ENCODE measurements at places on chromosomes 3 and 15.

- DNase-seq, result no peak
These were observed 256.4 kb downstream of the MEX3B start for GRCh38 chr15:81789403-81789802.

- DNase-seq, result no peak
These were observed 15.7 kb upstream of the ESYT3 start for GRCh38 chr3:138418601-138419206.

DNA sequence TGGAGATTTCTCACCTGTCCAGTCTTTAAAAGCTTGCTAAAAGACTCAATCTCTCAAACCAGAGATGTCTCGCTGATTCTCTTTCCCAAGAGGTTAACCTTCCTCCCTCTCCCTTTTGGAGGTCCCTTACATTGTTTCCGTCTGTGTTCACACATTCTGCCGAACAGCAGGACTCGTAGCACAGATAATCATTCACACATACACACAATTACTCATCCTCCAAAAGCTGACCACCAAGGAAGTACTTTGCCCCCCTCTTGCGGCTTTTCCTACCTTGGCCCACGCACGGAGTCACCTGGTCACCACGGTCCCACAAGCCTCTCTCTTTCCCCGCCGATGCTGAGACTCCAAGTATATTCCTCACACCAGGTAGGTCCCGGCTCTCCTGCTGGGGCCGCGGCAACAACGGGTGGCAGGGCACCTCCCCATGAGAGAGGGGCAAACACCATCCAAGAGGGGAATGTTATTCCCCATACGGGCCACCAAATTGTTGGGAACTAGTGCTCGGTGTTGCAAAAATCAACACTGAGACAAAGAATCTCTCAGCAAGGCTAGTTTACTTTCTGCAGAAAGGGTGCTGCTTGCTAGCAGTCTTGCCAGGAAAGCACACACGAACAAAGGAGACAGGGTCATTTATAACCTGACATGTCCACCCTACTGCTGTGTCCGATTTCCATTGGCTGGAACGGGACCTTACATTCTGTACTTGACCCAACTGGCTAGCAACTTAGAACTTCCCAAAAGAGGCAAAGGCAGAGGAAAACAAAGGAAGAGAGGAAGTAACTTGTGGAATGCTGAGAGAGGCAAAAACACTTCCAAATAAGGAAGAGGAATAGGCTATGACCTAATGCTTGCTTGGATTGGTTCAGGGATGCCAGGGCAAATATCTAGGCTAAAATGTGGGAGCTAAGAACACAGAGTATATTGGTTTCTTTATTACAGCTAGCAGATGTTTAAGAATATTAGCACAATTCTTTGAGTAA, 102.1 kb upstream of the NECTIN3 start:
- no peak for DNase-seq

GRCh38 chr3:94098452-94098851, 35.6 kb downstream of the NSUN3 start:
- DNase-seq, result no peak

DNA sequence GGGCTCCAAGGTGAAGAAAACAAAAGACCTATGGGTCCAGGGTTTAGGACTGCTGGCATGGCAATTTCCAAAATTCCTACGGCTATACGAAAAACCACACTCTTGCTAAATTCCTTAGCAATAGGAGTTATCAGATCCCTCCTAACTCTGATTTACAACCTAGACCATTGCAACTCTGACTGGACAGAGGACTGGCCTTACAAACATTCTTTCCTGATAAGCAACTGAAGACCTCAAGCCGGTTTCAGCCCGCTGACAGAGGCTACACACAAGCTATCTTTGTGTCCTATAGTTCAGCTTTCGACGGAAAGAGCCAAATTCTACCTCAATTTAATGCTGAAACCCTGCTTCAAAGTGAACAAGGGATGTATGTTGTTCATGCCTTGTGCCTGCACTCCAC, 38.3 kb upstream of the AGBL1 start:
- DNase-seq, result no peak

DNA sequence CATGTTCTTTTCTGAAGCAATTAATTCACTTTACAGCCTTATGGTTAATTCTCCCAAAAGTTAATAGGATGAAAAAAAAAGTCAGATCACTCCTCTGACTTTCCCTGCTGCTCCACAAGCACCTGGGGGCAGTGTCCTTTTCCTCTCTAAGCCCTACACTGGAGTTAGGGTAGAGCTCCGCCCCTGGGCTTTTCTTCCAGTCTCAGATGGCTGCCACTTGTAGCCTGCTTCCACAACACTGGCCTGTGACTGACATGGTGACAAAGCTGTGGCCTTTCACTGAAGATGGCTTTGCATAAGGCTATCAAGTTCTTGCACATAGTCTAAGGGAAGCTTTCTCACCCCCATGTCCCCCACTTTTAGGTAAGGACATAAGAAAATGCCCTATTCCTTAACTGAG, 1.3 kb upstream of the MON1A start:
- DNase-seq, result no peak

GRCh38 chr15:99037646-99038045, 30.1 kb upstream of the PGPEP1L start:
- DNase-seq, result no peak

GRCh38 chr3:52177701-52178042, 20.3 kb upstream of the ALAS1 start:
- no peak for DNase-seq

DNA sequence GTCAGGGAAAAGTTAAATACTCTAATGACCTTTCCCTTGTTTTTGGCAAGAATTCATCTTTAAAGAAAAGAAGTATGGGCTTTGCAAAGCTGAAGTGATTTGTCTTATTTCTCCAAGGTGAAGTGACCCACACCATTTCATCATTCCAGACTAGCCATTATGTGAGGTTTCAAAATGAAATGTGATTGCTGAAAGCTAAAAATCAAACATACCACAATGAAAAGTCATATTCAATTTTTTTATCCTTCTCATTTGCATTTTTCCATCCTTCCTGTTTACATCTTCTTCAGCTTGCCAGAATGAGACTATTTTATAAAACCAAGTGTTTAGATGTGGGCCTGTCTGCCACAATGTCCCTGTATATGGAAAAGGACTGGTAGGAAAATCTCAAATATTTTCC, 142.3 kb upstream of the STRIT1 start:
- DNase-seq, result no peak

DNA sequence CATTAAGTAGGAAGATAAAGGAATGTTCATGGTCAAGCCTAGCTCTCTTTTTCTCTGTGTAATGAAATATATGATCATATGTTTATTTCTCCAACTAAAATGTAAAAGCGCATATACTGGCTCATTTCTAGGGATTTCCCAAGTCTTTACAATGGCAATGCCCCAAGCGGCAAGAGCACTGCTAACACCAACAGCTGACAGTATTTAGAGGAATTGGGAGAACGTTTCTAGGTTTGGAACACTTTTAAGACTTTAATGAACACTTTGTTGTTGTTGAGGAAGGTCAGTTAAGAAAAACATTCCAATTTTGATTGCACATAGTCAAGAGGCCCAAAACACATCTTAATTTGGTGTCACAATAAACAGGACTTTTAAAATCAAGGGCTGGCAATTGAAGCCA, 132.7 kb downstream of the ATP8B4 start:
- DNase-seq, result no peak

DNA sequence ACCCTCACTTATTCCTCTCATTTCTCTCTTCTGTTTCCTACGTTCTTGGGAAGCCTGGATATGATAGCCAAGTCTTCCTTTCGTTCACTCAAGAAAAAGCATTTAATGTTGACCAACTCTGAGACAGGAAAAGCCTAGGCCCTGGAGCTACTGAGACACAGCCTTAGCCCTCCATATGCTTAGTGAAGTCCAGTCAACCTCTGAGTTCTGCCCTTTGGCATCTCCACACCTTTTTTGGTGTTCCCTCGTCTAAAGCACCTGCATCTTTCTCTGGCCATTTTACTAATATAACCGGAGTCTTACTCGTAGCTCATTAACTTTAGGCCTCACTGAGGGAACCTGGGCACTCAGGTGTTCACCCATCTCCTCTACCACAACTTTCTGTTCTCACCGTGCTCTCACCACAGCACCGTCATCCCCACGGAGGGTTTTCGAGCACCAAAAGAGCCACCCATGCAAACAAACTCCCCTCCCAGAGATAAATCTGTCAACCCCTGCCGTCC, 632 bp downstream of the MTHFS start:
- no peak for DNase-seq

DNA sequence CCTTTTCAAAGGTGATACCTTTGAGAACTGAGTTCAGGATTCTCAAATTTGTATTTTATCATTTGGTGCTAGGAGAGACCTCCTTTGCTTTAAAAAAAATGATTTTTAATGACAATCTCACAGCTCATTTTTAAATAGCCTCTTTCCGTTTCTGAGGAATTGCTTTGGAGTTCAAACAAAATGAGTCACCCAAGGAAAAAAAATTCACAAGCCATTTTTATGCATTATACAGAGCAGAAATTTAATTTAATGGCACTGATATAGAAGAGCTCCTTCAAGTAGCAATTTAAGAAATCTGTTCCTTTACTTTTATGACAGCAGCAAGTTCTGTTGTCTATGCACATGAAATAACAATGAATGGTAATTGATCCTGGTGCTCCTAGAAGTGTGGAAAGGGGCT, 337.9 kb upstream of the KCNMB2 start:
- no peak for DNase-seq

- DNase-seq, result no peak
These were observed 24.8 kb downstream of the TPRA1 start for GRCh38 chr3:127565711-127566110.

DNA sequence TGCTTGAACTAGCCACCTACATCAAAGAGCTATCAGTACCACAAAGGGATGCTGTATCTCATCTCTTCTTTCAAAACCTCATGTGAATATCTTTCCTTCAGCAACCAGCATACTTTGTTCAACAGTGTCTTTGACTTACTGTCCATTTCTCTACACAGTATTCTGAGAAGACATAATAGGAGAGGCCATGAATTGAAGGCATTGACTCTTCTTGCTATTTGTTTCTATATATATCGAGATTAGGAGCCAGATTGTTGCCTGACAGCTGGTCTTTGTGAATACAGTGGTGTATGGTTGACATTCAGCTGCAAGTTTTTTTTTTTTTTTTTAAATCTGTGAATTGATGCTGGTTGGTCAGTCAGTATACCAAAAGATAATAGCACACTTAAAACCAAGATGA, 12.1 kb upstream of the CSRNP1 start:
- no peak for DNase-seq

- DNase-seq, result no peak
These were observed 63.8 kb downstream of the IGSF11 start for GRCh38 chr3:118970819-118971218.

DNA sequence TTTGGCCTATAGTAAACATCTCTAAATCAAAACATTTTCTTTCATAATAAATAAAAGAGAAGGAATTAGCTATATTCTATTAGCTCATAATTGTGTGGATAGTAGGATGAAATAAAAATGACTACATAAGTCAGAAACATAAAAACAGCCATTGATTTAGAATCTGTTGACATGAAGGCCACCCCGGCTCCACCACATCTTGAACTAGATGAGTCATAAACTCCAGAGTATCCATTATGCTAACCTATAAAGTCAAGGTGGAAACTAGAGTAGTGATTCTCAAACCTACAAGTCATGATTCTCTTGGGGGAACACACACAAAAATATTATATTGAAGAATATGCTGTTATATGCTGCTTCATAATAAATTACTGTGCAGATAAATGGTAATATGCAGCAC, 831.0 kb downstream of the TUSC7 start:
- DNase-seq, result peak; percentile 35

- no peak for DNase-seq
These were observed 17.7 kb downstream of the FEM1B start for GRCh38 chr15:68295014-68295805.

- DNase-seq, result no peak
These were observed 14.2 kb upstream of the ADIPOQ start for GRCh38 chr3:186828340-186828739.

- peak; percentile 81 for DNase-seq
These were observed 45.5 kb downstream of the PPM1L start for GRCh38 chr3:160801386-160802118.

DNA sequence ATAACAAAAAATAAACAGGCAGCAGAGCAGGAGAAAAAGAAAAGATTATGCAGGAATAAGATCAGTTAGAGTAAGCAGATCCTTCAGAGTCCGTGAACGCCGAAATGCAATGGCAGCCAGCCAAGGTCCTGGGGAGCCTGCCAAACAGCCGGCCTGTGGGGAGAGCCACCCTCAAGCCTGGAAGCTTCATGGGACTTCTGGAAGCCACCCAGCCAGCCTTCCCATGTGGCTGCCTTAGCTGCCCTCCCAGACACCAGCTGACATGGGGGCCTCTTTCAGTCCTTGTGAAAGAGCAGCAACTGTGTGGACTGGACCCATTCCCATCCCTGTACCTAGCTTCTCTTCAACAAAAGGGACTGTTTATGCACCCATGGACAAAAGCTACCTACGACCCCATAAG, 64.9 kb upstream of the RAD18 start:
- peak; percentile 97 for DNase-seq

DNA sequence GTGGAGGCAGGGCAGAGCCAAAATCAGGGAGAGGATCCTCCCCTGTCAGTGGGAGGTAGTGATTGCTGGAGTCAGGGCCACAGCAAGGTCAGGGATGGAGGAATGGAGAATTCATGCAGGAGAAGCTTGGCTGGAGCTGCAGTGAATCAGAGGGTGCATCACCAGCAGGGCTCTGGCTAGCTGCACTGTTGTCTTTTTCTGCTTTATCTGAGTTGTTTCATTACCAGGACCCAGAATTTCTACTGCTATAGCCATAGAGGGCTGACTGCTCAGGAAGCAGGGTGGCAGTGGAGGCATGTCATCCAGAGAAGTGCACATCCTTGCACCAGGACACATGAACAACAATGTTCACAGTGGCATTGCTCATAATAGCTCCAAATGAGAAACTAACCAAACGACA, 113.5 kb upstream of the GALNT15 start:
- DNase-seq, result peak; percentile 85

DNA sequence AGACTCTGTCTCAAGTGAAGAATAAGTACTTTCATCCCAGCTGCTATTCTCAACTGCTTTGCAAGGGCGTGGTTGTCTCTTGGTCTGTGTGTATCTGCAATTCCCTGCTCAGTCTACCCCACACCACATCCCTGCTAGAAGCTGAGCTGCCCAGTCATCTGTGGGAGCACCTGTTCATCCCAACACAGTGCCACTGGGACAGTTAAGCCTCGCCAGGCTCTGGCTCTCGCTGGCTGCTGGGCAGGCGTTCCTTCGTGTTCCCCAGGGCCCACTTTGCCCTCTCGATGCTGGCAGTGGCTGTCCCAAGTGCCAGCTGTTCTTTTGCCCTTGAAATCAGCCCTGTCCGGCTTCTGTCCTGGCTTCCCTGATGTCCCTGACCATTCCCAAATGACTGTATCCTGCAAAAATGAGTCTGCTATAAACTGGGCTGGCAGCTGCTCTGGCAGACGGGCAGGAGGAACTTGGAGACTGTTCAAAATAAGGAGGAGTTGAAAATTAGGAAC, 91.6 kb upstream of the KLHL25 start:
- DNase-seq, result no peak

- DNase-seq, result no peak
These were observed 239.7 kb downstream of the SUCLG2 start for GRCh38 chr3:67414740-67415139.

DNA sequence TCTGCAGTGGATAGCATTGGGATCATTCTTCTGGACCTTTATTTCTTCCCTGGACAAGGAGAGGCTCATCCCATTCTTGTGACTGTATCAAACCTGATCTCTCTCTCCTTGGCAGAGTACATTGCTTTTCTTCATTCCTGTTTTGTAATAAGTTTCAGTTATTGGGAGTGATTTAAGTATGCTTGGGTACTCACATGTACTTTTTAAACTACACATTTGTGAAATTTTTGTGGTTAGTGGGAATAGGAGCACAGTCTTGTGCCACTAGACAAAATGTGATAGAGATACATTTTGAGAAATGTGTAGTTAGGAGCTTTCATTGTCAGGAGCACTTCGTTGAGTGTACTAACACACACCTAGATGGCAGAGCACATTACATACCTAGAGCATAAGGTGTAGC, 262.6 kb downstream of the C3orf38 start:
- no peak for DNase-seq

Measured in adrenal gland (tissue), 19 donors.